ENCODE measurements at places on chromosomes 3 and 15.

DNA sequence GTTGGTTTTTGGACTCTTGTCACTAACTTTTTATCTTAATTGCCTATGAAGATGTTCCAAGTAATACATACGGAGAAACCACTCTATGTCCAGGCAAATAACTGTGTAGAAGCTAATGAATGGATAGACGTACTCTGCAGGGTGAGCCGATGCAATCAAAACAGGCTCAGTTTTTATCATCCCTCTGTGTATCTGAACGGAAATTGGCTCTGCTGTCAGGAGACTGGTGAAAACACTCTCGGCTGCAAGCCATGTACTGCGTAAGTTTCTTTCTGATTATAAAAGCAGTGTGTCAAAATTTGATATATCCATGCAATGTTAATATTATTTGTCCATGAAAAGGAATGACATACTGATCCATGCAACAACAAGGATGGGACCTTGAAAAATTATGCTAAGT lies 121.6 kb downstream of the RASA2 start:
- no peak for DNase-seq

GRCh38 chr15:38378161-38378560 lies 75.8 kb upstream of the FAM98B start:
- DNase-seq = no peak

GRCh38 chr3:183370391-183370790 lies 58.0 kb downstream of the MCF2L2 start:
- DNase-seq = no peak

- no peak for DNase-seq
Measured at GRCh38 chr3:105857601-105858000, 11.2 kb downstream of the CBLB start.

DNA sequence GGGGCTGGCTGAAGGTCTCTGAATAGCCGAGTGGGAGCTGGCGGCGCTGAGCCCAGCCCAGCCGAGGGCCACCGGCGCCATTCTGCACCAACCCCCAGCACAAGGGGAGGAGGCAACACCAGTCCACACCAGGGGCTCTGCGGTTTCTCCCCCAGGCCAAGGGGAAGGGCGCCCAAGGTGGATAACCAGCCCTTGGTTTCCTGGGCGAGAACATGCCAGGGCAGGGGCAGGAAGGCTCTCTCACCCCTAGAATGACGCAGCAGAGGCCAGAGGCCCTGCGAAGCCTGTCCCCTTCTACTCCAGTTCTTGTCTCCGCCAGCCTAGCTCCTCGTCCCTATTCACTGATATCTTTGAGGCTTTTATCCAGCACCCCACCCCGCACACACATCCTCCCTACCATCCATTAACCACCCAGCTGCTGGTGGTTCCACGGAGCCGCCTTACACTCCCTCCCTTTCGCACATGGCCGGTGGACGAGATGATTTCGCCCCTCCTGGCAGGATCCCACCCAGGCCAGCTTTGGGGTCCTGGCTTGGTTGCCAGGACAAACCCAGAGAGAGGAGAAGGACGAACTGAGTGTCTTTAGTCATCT lies 1.3 kb downstream of the RBPMS2 start:
- no peak for DNase-seq

DNA sequence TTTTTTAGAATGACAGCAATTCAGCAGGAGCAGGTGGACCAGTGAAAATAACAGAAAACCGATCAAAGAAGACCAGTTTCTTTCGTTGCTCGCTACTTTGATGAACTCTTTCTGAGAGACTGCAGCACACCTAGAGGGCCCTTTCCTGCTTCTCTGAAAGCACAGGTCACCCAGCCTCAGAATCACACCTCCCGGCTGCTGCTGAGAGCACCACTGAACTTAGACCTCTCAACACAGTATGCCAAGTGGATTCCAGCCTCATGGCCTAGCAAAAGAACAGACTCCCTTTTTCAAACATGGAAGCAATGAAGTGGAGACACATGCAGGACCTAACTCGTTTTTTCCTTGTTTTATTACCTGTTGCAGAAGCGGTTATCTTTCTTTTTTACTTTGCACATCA lies 13.9 kb upstream of the APH1B start:
- DNase-seq = no peak

DNA sequence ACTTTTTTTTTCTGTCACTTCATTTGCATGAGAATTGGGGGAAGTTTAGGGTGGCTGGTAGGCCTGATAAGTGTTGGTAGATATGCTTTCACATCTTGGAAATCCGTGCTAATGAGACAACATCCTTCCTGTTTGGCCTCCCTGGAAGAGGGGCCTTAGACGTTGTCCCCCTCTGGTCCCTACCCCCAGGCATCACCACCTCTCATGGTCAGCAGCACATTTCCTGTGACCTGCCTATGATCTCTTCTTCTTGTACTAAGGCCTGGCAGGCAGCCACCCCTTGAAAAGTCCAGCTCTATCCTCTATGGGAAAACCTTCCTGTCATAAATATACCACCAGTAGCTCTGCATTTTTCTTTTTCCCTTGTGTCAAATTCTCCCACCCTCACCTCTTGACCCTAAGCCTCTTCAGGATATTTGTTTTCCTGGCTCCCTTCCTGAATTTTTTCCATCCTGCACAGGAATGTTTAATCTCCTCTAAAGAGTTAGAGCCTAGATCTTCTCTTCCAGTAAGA lies 107.8 kb downstream of the SNRK start:
- no peak for DNase-seq

- no peak for DNase-seq
Measured at GRCh38 chr3:193509103-193509965, 45.4 kb downstream of the ATP13A4 start.

DNA sequence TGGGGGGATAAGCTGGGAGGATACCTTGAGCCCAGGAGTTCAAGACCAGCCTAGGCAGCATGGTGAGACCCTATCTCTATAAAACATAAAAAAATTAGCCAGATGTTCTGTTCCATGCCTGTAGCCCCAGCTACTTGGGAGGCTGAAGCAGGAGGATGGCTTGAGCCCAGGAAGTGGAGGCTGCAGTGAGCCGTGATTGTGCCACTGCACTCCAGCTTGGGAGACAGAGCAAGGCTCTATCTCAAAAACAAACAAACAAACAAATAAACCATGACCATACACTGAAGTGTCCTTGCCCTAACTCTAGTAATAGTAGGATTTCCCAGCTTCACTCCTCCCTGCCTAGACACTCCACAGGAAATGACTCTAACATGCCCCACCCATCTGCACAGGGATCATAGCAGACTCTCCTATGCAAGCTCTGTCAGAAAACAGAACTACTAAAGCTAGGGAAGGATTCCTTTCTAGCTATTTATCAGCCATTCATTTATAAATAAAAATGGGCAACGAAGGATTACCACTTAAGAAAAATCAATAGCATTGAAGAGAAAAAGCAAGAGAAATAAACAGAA lies 4.6 kb downstream of the ERICH6 start:
- DNase-seq = no peak

GRCh38 chr15:79656151-79657000 lies 224.2 kb downstream of the MINAR1 start:
- DNase-seq = no peak

- DNase-seq = no peak
Measured at GRCh38 chr15:73822998-73823397, 50.4 kb upstream of the TBC1D21 start.

DNA sequence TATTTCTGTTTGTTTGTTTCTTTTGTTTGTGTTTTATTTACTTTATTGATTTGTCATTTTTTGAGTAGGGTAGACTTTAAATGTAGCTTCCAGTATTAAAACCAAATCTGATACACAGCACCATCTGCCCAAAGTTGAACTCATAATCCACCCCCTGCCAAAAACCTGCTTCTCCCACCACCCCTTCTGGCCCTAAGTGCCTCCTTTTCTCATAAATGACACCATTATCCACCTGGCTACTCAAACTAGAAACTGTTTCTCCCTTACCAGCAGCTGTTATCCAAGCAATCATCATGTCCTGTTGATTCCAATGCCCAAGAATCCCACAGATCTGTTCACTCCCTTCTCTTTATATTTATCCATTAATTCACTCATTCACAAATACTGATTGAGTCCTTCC lies 21.8 kb upstream of the PTX3 start:
- DNase-seq = no peak

GRCh38 chr3:134340362-134340981 lies 33.8 kb downstream of the AMOTL2 start:
- DNase-seq = no peak

DNA sequence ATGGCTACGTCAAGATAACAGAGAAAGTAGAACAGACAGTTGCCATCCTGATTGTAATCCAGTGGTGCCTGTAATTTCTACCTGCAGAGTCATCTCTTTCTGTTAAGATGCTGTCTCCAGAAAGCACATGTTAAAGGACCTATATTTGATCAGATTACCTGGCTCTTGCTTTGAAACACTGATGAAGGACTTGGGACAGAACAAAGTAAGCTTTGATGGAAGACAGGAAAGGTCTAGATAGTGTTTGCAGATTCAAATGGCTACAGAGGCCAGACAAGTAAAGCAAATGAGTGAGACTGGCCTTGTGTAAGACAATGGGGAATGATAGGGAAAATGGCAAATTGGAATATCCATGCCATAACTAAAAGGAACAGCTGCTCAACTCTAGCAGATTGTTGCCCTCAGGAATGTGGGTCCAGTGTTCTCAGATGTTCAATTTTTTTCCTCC lies 1.8 kb upstream of the GSK3B start:
- DNase-seq = no peak

GRCh38 chr15:55799291-55800212 lies 56.6 kb upstream of the PRTG start:
- DNase-seq = peak; percentile 33

GRCh38 chr3:29335943-29336342 lies 55.1 kb downstream of the RBMS3 start:
- DNase-seq = no peak

GRCh38 chr3:160661660-160662059 lies 15.3 kb upstream of the ARL14 start:
- no peak for DNase-seq

DNA sequence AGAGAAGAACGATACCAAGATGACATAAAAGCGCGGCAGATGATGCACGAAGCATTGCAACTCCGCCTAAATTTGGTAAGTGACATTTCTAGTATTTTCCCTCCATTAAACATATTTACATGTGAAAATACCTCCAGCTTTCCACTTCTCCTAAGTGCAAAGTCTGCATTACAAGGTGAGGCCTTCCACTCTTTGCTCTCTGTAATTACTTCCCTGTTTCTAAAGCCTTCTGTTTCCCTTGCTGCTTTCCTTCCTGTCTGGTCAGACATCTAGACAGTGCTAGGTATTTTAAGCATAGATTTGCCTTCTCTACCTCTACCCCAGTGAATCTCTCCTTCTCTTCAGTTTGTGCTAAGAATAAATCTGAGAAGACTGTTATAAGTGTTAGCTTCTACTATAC lies 1.9 kb downstream of the P2RY12 start:
- DNase-seq = no peak

DNA sequence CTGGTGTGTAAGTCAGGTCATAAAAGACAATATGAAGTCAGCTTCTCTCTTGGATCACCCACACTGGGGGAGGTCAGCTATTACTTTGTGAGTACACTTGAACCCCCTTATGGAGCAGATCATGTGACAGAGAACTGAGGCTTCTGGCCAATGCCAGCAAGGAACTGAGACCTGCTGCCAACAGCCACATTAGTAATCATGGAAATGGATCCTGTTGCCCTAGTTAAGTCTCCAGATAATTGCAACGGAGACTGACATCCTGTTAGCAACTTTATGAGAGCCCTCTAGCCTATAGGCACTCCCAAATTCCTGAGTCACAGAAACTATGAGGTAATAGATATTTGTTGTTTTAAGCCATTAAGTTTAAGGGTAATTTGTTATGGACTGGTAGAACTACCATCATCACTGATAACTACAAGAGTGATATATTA lies 110.4 kb upstream of the GMNC start:
- DNase-seq = no peak

- no peak for DNase-seq
Measured at GRCh38 chr3:25817107-25817506, 27.2 kb downstream of the OXSM start.

GRCh38 chr15:80951941-80952340 lies 37.7 kb downstream of the MESD start:
- DNase-seq = no peak

GRCh38 chr3:10915376-10915775 lies 77.2 kb upstream of the SLC6A1 start:
- no peak for DNase-seq

DNA sequence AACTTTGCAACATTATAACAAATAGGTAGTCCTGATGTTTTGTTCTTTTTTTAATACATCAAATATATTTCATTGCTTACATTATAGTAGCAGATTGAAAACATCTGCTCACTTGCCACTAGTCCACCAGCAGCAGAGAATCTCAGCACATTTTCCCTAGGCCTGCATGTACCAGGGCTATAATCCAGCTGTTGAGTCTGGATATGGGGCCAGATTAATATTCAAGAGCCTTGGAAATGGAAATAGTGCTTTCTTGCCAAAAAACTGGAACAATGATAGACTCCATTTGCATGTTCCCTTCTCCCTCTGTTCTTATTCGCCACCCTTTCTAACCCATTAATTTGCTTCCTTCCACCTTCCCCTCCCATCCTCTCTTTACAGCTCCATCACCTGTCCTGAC lies 288.0 kb downstream of the EPHA3 start:
- DNase-seq = no peak

DNA sequence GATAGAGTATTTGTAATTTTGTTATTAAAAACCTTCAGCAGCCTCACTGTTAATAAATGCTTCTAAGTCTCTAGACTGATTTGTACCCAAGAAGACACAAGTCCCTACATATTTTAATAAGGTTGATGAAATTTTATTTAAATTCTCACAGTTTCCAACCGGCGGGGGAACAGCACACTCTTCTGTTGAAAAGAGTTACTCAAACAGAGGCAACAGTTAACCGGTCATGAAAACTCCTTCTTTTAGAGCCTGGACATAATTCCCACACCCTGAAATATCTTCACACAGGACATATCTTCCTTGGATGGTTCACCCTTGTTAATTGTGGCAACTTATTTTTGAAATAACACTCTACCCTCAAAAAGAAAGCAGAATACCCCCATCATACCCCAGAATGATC lies 278.8 kb downstream of the FOXP1 start:
- no peak for DNase-seq

DNA sequence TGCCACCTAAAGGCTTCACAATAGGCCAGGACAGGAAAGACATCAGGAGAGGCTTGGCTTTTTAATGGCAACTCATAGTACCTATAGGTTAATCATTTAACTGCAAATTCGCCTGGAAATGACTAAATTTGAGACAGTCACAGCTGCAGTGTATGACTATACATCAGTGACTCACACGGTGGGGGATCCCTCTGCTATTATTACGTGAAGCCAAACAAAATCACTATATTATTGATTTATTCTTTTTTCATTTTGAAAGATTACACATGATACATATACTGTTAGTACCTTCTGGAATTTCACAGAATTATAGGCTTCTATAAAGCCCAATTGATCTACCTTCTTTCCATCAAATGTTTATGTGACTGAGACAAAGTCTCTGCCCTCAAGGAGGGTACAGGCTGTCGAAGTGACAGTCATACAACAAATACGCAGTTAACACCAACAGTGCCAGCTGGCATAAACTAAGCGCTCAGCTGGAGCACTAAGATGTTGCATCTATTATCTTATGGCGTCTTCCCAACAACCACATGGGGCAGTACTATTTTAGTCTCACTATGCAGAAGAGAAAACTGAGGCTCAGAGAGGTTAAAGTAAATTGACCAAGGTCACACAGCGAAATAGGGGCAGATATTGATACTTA lies 82.0 kb upstream of the LMOD3 start:
- DNase-seq = no peak

GRCh38 chr15:67819636-67820035 lies 5.7 kb upstream of the SKOR1 start:
- no peak for DNase-seq

- DNase-seq = no peak
Measured at GRCh38 chr3:111610612-111611054, 15.5 kb upstream of the ZBED2 start.
